Thoracic aorta (tissue), 2 donors: ENCODE measurements at places on chromosomes 1 and 21. TPM values are rescaled to one million over a fixed set of nuclear protein-coding genes. Genes with fewer than 3 reads are reported as not detected.

DNA sequence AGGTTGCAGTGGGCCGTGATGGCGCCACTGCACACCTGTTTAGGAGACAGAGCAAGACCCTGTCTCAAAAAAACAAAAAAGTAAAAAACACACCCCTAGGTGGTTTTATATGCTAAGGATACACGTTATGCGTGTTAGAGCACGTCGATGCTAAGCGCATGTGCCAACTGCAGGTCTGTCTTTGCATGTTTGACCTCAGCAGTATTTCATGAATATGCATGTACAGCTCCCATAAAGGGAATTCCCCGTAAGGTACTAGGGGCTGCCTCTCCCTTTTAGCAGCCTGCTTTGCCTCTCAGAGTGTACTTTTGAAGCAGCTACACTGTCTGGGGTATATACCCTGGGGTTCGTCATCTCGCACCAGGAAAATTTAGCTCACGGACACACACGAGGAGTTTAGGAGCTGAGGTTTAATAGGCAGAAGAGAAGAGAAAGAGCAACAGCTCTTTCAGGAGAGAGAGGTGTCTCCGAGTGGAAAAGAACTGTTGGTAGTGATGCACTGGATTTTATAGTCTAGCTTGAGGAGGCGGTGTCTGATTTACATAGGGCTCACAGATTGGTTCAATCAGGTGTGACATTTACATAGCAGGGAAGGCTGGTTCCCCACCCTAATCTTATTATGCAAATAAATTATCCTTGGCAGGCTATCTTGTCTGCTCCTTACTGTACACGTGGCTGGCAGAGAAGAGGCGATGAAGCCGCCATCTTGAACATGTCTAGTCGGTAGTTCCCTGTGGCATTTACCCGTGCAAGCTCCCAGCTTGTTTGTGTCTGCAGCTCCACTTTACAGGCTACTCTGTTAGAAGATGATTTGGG, 4.2 kb upstream of the OTUD3 start:
- H3K27ac ChIP-seq = no peak overlapping the region
- peaks cover 7% of the 10 kb centered on the region for H3K4me1 ChIP-seq
- no peaks in the 10 kb centered on the region for H3K36me3 ChIP-seq
- H3K4me3 ChIP-seq = no peak overlapping the region
- no peaks in the 10 kb centered on the region for H3K27me3 ChIP-seq

DNA sequence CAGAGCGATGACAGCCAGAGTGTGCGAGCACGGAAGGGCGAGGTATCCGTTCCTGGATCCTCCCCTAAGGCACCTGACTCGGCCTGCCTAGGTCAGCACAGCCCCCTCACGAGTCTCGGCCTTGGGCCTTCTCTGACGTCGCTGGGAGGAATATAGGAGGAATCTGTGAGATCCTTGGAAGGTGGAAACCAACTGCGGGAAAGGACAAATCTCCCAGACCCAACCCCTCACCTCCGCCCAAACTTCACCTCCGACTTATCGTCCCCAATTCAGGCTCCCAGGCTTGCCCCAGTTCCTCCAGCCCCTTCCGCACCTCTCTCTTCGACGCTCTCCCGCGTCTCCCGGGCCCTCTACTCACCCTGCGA, 494 bp downstream of the APH1A start:
- H3K36me3 ChIP-seq = peaks cover 26% of the 10 kb centered on the region
- H3K27me3 ChIP-seq = no peaks in the 10 kb centered on the region
- no peak for DNase-seq
- peak overlapping the region; percentile 91 for H3K27ac ChIP-seq
- H3K4me3 ChIP-seq = peak overlapping the region; percentile 89
- H3K4me1 ChIP-seq = peaks cover 16% of the 10 kb centered on the region

GRCh38 chr1:229227298-229227919, 43.5 kb upstream of the RAB4A start:
- H3K36me3 ChIP-seq = no peaks in the 10 kb centered on the region
- H3K27ac ChIP-seq = no peak overlapping the region
- DNase-seq = no peak

GRCh38 chr21:17003258-17003615, 509.6 kb upstream of the CXADR start:
- no peak overlapping the region for H3K4me3 ChIP-seq
- no peaks in the 10 kb centered on the region for H3K27me3 ChIP-seq
- H3K4me1 ChIP-seq = no peaks in the 10 kb centered on the region
- no peak overlapping the region for H3K27ac ChIP-seq

Gene RIMS3
- total RNA-seq = 18.1 TPM
